B cell (primary cell): ENCODE measurements at places on chromosomes 16 and 17.
A peak's percentile ranks its signal among the peaks of the same experiment; 100 is the strongest.

DNA sequence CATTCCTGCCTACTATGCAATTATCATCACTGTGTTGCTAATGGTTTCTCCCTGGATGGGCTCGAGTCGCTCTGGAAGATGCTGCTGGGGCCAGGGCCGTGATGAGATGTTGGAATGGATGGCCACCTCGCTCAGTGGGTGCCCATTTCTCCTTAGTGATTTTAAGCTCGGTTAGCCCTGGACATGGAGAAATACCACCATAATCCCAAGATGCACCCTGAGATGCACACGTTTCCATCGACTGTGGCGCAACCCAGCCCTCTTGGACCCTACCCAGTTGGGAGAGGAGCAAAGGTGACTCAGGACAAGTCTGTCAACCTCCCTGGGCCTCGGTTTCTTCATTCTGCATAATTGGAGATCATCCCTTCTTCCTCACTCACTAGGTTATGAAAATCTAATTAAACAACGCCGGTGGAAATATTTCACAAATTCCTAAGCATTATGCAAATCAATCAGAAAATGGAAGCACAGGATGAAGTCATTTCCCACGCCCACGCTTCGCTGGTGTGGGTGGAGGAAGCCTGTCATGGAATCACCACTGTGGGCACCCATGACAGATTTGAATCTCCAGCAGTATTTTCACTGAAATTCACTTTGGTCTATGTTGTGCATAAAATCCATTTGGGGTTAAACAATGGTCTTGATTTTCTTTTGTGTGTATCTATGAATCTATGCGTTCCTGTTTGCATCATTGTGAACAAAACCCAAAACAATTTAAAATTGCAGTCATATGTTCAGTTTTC is 195.2 kb downstream of the AXIN2 start:
- no peak for DNase-seq

DNA sequence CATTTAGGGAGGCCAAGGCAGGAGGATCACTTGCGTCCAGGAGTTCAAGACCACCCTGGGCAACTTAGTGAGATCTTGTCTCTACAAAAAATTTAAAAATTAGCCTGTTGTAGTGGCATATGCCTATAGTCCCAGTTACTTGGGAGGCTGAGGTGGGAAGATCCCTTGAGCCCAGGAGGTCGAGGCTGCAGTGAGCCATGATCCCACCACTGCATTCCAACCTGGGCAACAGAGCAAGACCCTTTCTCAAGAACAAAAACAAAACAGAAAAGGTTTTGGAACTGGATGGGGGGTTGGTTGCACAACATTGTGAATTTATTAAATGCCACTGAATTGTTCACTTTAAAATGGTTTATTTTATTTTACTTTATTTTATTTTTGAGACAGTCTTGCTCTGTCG is 21.2 kb downstream of the PLXDC1 start:
- no peak for DNase-seq

DNA sequence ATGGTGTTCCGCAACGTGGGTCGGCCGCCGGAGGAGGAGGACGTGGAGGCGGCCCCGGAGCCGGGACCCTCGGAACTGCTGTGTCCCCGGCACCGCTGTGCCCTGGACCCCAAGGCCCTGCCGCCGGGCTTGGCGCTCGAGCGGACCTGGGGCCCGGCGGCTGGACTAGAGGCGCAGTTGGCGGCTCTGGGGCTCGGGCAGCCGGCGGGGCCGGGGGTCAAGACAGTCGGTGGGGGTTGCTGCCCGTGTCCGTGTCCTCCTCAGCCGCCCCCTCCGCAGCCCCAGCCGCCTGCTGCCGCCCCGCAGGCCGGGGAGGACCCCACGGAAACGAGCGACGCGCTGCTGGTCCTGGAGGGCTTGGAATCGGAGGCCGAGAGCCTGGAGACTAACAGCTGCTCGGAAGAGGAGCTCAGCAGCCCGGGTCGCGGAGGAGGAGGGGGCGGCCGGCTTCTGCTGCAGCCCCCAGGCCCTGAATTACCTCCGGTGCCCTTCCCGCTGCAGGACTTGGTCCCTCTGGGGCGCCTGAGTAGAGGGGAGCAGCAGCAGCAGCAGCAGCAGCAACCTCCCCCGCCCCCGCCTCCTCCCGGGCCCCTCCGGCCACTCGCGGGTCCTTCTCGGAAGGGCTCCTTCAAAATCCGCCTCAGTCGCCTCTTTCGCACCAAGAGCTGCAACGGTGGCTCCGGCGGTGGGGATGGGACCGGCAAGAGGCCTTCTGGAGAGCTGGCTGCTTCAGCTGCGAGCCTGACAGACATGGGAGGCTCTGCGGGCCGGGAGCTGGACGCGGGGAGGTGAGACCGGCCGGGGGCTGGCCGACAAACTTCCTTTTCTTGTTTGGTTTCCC is 821 bp downstream of the SOCS7 start:
- DNase-seq: peak; percentile 47

GRCh38 chr17:71405101-71405500 is 715.7 kb upstream of the SOX9 start:
- no peak for DNase-seq

GRCh38 chr17:28719021-28719433 is 758 bp upstream of the RPL23A start:
- no peak for DNase-seq

GRCh38 chr17:13346996-13347762 is 254.6 kb downstream of the HS3ST3A1 start:
- no peak for DNase-seq

GRCh38 chr16:89600956-89601355 is 12.5 kb upstream of the DPEP1 start:
- DNase-seq: no peak

DNA sequence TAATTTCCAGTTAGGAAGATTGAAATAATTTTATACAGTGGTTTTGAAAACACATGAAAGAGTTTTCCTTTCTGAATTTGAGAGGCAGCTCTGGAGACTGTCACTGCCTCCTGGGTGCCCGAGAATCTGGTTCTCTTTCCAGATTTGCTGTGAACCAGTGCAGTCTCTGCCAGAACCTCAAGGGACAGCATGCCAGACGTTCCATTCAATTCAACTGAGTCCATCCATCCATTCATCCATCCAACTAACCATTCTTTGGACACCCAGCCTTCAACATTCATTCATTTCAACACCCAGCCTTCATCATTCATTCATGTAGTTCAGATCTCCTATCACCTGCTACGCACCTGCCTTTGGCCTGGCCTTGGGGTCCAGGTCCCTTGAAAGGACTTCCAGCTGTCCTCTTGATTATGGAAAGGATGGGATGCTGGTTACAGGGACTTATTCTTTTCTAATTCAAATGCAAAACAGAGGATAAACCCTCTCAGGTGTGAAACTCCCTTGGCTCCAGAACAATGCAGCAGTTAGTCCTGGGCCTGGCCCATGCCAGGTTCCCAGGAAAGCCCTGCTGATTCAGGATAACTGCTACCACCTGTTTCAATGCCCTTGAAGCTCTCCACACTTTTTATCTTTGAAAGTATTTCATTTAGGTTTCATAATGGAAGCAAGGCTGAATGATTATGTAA is 68.7 kb downstream of the WSCD1 start:
- no peak for DNase-seq

GRCh38 chr17:49090878-49091594 is 41.5 kb upstream of the B4GALNT2 start:
- DNase-seq: no peak
